ENCODE measurements at places on chromosomes 6 and 20.
A peak's percentile ranks its signal among the peaks of the same experiment; 100 is the strongest.

- DNase-seq: no peak
Observed at GRCh38 chr6:10424040-10424439, 9.2 kb upstream of the TFAP2A start.

- no peak for DNase-seq
Observed at GRCh38 chr6:170451762-170452651, 101.1 kb downstream of the PSMB1 start.

- no peak for DNase-seq
Observed at GRCh38 chr20:46636514-46636913, 14.7 kb downstream of the SLC13A3 start.

- DNase-seq: no peak
Observed at GRCh38 chr6:157650261-157650640, 172.8 kb upstream of the SNX9 start.

DNA sequence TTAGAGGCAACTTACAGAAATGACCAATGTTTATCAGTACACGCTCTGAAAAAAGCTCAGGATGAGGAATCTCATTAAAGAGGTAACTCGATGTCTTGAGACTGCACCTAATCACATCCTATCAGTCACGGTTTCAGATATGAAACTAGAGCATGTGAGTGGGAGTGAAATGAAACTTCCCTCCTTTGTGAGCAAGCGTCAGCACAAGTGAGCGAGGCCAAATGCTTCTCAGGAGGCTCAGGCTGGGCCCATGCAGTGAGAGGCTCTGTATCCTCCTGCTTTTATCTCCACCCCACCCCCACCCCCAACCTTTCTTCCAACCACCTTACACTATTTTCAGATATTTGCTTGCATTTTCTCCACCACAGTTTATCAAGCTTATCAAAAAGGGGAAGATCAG is 140.8 kb upstream of the RIMS1 start:
- peak; percentile 14 for DNase-seq

- DNase-seq: no peak
Observed at GRCh38 chr6:36526066-36526465, 21.2 kb downstream of the STK38 start.

GRCh38 chr6:116446399-116446798 is 14.8 kb upstream of the CALHM6 start:
- peak; percentile 64 for DNase-seq

DNA sequence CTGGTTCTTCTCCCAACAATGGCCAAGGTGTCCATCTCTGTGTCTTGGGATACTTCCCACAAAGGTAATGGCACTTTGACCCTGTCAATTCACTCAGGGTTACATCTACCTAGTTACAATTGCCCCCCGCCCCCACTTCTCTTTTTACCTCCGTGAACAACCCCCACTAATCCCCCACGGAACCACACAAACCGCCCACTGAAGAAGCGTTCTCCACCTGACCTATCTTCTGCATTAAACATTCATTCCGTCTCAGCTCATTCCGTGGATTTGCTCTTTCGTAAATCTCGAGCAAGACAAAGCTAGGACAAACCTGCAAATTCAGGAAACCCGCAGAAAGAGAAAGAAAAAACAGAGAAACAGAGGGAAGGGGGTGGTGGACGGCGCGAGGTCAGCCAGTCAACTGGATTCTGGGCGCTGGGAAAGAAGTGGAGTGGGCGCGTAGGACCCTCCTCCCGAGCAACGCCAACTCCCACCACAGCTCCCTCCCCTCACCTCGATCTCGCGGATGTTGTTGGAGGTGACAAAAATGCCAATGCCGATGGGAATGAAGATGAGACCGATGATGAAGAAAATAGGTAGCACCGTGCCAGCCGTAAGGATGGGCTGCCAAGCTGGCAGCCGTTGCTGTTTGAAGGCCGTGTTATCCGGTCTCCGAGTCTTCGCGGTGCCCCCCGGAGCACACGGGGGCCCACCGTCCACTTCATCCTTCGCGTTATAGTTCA is 523 bp downstream of the TMEM30A start:
- DNase-seq: peak; percentile 19

GRCh38 chr6:153117986-153118879 is 12.8 kb downstream of the RGS17 start:
- DNase-seq: peak; percentile 88

DNA sequence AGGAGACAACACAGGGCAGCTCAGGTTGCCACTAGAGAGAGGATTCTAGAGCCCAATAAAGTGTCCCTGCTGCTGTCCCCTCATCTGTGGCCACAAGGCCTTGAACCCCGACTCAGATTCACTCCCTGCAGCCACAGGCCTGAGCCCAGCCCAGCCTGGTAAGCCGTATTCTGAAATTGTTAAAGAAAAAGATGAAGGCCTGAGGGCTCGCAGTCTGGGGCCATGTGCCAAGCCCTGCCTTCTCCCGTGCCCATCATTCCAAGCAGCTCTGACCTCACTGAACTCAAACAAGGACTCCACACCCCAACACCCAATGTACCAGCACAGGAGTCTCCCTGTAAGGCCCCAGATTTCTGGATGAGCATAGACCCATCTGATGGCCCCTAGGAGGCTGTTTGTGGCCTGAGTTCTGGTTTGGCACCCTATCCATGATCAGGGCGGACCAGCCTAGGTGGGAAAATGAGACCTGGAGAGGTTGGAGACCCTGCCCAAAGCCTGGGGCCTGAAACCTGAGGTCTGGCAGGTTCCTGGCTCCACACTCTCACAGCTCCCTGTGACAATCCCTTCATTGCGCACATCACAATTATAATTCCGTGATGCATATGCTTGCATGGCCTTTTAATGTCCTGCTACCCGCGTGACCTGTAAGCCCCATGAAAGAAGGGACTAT is 62.0 kb upstream of the TOP1 start:
- no peak for DNase-seq

DNA sequence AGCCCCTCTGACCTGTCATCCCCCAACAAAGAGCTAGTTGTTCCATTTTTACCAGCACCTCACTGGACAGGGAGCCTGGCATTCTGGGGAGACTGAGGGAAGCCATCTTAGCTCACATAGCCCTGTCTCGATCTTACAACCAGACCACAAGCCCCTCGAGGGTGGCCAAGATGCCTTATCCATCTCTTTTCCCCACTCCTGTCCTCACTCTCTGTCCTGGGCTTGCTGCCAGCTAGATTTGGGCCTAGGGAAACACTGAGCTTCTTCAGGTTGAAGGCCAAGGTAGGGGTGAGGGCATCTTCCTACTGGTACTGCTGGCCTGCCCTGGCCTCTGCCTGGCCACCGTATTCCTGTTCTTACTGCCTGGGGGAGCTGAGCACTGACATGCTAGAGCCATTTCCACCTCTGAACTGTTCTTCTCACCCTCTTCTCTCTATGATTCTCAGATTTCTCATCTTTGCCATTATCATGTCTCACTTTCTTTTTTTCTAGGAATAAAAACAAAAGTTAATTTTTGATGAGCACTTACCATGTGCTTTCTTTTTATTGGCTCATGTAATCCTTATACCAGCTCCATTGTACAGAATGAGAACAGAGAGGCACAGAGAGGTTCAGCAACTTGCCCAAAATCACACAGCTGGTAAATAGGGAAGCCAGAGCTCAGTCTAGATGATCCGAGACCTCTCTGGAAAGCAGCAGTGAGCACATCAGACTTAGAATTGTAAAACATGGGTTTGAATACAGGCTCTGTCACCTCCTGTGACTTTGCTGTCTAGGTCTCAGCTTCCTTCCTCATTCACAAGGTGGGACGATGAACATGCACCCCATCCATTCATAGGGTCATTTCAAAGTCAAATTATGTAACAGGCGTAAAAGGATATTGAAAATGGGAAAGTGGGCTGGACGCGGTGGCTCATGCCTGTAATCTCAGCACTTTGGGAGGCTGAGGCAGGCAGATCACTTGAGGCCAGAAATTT is 28.7 kb downstream of the FGD2 start:
- DNase-seq: no peak

DNA sequence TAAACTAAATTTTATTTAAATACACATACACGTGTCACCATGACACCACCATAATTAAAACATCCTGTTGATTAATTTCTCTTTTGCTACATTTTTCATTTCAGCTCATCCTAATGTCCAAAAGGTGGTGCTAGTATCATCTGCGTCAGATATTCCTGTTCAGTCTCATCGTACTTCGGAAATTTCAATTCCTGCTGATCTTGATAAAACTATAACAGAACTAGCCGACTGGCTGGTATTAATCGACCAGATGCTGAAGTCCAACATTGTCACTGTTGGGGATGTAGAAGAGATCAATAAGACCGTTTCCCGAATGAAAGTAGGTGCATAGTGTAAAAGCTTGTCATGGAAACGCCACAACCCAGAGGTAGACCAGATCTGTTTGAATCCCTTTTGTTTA is 263.4 kb downstream of the UTRN start:
- DNase-seq: peak; percentile 7

DNA sequence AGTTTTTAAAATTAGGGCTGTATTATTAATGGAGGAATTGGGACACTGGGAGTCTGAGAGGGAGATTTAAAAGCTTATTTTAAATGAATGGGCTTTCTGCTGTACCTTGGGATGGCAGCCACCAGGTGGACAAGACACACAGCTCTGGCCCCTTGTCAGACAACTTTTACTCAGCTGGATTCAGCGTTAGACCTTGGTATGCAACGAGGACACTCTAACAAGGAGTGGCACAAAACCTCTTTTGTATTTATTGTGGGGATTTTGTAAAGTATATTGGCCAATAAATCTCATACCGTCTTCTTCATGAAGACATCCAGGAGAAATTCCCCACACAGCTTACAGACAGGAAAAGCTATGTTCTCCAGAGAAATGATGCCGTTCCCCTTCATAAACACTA is 105.7 kb downstream of the LCA5 start:
- no peak for DNase-seq

GRCh38 chr6:129329678-129330077 is 380.3 kb downstream of the ARHGAP18 start:
- no peak for DNase-seq

DNA sequence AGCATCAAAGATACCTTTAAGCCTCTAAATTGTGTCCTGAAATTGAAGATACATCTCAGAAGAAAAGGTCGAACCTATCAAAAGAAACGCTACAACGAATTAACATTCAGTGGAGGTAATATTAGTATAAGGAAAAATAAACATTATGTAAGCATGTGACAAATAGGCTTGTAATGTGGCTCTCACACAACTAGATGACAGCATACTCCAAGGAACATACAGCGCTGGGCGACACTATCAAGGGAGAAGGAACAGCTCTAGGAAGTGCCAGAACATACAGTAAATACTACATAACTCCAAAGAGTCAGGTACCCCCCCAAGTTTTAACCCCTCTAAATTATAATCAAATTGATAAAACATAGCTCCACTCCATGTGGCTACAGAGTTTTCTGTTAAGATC is 103.5 kb downstream of the LAMP5 start:
- peak; percentile 24 for DNase-seq

DNA sequence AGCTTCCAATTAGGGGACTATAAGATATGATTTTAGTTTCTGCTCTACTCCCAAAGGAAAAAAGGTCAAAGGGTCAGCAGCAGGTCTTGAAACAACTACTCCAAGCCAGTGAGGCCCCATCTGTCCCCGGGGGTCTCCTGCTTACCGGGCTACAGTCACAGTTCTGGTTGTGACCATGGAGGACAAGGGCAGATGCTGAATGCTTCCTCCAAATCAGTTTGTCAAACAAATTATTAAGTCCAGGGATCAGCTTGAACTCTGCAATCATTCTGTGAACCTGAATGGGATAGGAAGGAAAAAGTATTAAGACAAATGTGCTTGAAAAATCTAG is 60.2 kb downstream of the MYH7B start:
- no peak for DNase-seq

GRCh38 chr6:9025796-9026394 is 590.5 kb upstream of the SLC35B3 start:
- no peak for DNase-seq

GRCh38 chr6:125310994-125311649 is 9.4 kb upstream of the HDDC2 start:
- DNase-seq: peak; percentile 63

DNA sequence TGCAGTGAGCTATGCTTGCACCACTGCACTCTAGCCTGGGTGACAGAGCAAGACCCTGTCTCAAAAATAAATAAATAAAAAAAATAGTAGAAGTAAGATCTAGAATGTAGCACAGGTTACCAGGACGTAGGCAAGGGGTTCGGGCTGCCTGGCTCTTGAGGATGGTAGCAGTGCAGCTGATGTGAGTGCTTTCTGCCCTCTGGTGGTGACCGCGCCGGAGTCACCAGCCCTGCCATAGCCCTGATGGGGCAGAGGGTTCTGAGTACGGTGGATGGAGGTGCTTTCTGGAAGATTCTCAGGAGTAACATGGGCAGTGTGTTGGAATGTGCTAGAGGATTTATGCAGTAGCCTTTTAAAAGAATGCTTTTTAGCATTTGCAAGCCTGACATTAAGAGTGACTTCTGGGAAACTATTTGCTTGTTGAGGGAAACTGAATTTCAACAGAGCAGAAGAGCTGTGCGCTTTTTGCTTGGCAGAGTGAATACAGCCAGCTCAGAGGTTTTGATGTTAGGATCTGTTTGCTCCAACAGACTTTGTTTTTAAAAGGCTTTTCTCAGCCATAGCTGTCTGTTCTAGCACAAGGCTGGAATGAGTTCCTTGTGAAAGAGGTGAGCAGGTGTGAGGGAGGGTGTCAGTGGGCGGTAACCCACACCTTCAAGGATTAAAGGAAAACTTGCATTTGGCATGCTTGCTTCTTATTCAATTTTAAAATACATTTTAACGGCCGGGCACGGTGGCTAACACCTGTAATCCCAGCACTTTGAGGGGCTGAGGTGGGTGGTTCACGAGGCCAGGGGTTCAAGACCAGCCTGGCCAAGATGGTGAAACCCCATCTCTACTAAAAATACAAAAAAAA is 65.9 kb downstream of the PTPN1 start:
- peak; percentile 67 for DNase-seq

DNA sequence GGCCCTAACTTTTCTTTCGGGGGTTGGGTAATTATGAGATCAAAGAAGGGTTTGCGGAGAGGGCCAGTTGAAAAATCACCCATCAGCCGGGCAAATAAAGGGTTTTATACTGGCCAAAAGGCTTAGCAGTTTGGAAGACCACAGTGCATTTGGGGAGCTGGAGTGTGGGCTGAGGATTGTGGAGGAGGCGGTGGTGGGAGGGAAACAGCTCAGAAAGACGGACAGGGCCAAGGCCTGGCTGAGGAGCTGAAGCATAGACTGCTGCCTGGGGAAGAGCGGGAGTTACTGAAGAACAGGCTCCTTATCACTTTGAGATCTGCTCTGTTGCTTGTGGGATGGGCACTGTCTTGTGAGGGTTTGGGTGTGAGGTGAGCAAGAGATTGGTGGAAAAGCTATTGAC is 144.2 kb downstream of the CARMIL1 start:
- DNase-seq: peak; percentile 42

- no peak for DNase-seq
Observed at GRCh38 chr6:39156801-39157200, 41.8 kb upstream of the SAYSD1 start.

GRCh38 chr6:108165714-108166663 is at the start of gene NR2E1:
TSS of gene NR2E1 (plus strand) at chr6:108166022. CDS start at chr6:108166766, 744 bp downstream.
- DNase-seq: no peak

Data from amniotic epithelial cell (primary cell).